ENCODE measurements at places on chromosomes 16 and 17.
A peak's percentile ranks its signal among the peaks of the same experiment; 100 is the strongest.

DNA sequence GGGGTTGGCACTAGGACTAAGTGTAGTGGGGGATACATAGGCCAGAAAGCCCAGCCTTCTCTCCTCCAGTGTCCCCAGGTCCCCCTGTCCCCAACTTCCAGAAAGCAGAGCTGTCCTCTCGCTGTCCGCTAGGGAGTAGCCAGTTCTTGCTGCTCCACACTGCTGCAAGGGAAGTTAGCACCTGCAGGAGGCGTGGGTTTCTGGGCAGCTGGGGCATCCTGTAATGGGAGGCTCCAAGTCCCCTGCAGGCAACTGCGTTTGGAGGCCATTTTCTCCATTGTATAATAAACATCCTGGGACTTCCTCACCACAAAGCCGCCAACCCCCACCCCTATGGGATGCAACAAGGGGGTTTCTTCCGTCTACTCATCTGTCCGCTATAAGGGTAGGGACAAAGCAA, 1.7 kb downstream of the RPRML start:
- no peak overlapping the region for H3K4me3 ChIP-seq
- no peak for DNase-seq
- H3K4me1 ChIP-seq: peaks cover 12% of the 10 kb centered on the region
- peaks cover 39% of the 10 kb centered on the region for H3K27me3 ChIP-seq

GRCh38 chr16:89018282-89019158, 41.5 kb upstream of the CBFA2T3 start:
- H3K27ac ChIP-seq: no peak overlapping the region
- H3K4me1 ChIP-seq: peaks cover 7% of the 10 kb centered on the region
- no peak overlapping the region for H3K4me3 ChIP-seq

GRCh38 chr17:66373944-66374817, 71.8 kb downstream of the PRKCA start:
- peak overlapping the region; percentile 51 for H3K4me3 ChIP-seq
- H3K4me1 ChIP-seq: peaks cover 86% of the 10 kb centered on the region
- no peaks in the 10 kb centered on the region for H3K27me3 ChIP-seq
- peak; percentile 64 for DNase-seq
- peak overlapping the region; percentile 92 for H3K27ac ChIP-seq

DNA sequence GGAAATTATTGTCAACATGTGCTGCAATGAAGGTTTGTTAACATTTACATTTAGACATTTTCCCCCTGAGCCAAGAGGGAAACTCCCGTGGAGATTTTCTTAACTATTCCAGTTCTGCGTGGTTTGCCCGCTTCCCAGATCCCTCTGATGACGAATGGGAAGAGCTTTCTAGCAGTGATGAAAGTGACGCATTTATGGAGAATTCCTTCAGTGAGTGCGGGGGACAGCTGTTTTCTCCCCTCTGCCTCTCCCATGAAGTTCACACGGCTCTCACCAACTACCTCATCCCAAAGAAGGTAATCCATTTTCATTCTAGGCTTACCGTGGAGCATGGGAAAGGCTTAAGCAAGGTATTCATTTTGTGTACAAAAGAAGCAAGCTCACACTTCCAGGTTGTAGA, 18.2 kb downstream of the HEATR3 start:
- no peak for DNase-seq
- no peak overlapping the region for H3K4me3 ChIP-seq
- peaks cover 8% of the 10 kb centered on the region for H3K4me1 ChIP-seq
- peaks cover 57% of the 10 kb centered on the region for H3K36me3 ChIP-seq
- H3K27me3 ChIP-seq: no peaks in the 10 kb centered on the region

DNA sequence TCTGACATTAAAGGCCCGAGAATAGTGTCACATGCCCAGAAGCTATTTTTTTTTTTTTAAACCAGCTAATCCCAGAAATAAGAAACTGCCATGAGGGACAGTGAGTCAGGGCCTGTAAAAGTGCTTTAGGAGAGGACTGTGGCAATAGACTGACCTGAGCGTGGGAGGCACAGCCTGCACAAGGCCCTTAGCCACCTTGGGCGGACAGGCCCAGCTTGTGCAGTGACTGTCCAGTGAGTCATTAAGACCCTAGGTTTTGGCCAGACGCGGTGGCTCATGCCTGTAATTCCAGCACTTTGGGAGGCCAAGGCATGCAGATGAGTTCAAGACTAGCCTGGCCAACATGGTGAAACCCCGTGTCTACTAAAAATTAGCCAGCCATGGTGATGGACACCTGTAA, 343.0 kb upstream of the ZFHX3 start:
- no peak overlapping the region for H3K4me3 ChIP-seq
- H3K4me1 ChIP-seq: no peaks in the 10 kb centered on the region
- no peak for DNase-seq
- no peak overlapping the region for H3K27ac ChIP-seq

GRCh38 chr17:80970044-80970761, 21.4 kb upstream of the CHMP6 start:
- DNase-seq: peak; percentile 63
- H3K27me3 ChIP-seq: peaks cover 6% of the 10 kb centered on the region
- H3K4me3 ChIP-seq: no peak overlapping the region
- H3K36me3 ChIP-seq: peaks cover 4% of the 10 kb centered on the region
- peaks cover 5% of the 10 kb centered on the region for H3K4me1 ChIP-seq

DNA sequence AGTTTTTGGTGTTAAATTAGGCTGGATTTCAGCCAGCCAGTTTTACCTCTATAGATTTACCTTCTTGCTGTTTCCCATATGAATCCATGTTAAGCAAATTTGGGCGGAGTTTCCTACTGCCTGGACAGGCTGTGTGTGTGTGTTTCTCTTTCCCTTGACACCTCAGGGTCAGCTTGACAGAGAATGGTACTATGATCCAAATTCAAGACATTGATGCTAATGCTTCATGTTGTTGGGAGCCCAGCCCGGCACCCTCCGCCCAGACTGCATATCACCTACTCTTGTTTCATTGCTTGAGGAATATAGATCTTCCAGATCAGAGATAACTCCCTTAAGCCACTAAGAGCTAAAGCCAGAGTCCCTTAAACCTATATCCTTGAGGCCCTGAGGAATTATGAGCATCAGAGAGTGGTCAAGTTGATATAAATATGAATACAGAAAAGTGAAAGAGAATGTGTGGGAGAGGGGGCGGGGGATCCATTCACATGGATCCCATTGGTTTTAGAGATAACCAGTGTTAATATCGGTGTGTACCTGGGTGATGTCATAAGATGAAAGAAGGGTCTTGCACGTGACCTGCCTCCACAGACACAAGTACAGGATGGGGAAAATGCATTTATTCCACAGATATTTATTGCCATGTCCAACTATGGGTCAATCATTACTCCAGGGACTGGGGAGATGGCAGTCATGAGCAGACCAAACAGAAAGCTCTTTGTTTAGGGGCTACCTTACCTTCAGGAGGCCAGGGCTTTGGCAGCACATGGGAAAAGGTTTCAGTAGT, 69.7 kb downstream of the WIPI1 start:
- no peak overlapping the region for H3K4me3 ChIP-seq
- H3K27me3 ChIP-seq: no peaks in the 10 kb centered on the region
- H3K4me1 ChIP-seq: peaks cover 21% of the 10 kb centered on the region
- no peaks in the 10 kb centered on the region for H3K36me3 ChIP-seq

GRCh38 chr16:56275076-56275475, 83.8 kb downstream of the GNAO1 start:
- H3K4me1 ChIP-seq: peaks cover 15% of the 10 kb centered on the region
- no peaks in the 10 kb centered on the region for H3K36me3 ChIP-seq
- no peak for DNase-seq
- no peak overlapping the region for H3K4me3 ChIP-seq
- H3K27me3 ChIP-seq: peaks cover 9% of the 10 kb centered on the region
- H3K27ac ChIP-seq: no peak overlapping the region

DNA sequence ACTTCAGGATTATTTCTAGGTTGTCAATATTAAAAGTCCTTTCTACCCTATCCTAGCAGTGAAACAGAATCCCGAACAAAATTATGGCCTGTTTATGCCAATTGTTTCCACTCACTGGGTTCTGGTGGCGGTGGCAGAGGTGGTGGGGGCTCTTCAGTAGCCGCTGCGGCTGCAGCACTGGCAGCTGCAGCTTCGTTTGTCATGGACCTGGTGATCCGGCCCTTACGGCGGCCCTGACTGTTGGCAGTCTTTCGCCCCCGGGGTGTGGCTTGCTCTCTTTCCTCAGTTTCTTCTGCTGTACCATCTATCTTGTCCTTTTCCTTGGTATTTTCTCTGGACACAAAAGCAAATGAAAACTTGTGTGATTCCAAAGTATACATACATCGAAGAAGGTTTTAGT, 94.4 kb downstream of the NCOR1 start:
- H3K27me3 ChIP-seq: no peaks in the 10 kb centered on the region
- no peak overlapping the region for H3K4me3 ChIP-seq
- H3K27ac ChIP-seq: no peak overlapping the region
- peaks cover 3% of the 10 kb centered on the region for H3K4me1 ChIP-seq
- peaks cover 57% of the 10 kb centered on the region for H3K36me3 ChIP-seq

- H3K27ac ChIP-seq: no peak overlapping the region
- H3K36me3 ChIP-seq: no peaks in the 10 kb centered on the region
- no peak for DNase-seq
- no peak overlapping the region for H3K4me3 ChIP-seq
- no peaks in the 10 kb centered on the region for H3K4me1 ChIP-seq
Observed at GRCh38 chr17:74882517-74883240, 9.9 kb upstream of the FDXR start.

Measured in activated naive CD8-positive, alpha-beta T cell treated with anti-CD3 and anti-CD28 coated beads, Interleukin-2, amount 50 U/mL, for 24 hours (primary cell).